Activated CD8-positive, alpha-beta T cell treated with anti-CD3 and anti-CD28 coated beads, Interleukin-2, amount 10 ng/mL, durations not matched to agents 7 days and 5 days (primary cell): ENCODE measurements at places on chromosomes 2 and 18. TPM values are rescaled to one million over a fixed set of nuclear protein-coding genes. Genes with fewer than 3 reads are reported as not detected.

- DNase-seq = no peak
These were observed 169.0 kb downstream of the PRPF40A start for GRCh38 chr2:152548111-152548875.

DNA sequence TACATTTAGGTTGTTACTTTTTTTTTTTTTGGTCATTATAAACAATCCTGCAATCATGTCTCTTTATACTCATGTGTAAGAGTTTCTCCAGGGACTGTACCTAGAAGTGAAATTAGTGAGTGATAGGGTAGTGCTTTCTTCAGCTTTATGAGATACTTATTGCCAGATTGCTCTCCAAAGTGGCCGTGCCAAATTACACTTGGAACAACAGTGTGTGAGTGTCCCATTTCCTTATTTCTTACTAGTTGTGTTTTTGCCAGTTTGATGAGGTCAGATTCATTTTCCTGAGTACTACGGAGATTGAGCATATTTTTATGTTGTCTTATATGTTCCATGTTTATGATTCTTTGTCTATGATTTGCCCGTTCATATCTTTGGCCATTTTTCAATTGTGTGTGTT lies 39.2 kb downstream of the GALNT1 start:
- no peak for DNase-seq

The CABLES1 gene
- total RNA-seq = 2.3 TPM

GRCh38 chr2:120471166-120471565 lies 125.2 kb downstream of the INHBB start:
- no peak for DNase-seq

GRCh38 chr2:185393091-185393490 lies 345.5 kb upstream of the FSIP2 start:
- no peak for DNase-seq

DNA sequence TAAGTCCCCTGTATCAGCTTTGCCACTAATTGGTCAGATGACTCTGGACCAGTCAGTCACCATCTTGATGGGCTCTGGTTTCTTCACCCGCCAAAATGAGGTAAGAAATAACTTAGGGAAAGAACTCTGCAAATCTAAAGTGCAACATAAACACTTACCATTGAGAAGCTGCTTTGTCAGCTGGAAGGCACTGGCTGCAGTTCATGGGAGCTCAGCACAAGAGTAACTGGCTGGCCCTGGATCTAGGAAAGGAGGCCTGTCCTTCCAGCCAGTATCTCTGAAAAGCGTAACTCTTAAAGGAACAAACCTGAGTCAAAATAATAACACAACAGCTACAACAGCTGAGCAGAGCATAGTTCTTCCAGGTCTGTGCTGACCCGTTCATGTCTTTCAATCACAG lies 123.9 kb downstream of the CACNB4 start:
- no peak for DNase-seq

DNA sequence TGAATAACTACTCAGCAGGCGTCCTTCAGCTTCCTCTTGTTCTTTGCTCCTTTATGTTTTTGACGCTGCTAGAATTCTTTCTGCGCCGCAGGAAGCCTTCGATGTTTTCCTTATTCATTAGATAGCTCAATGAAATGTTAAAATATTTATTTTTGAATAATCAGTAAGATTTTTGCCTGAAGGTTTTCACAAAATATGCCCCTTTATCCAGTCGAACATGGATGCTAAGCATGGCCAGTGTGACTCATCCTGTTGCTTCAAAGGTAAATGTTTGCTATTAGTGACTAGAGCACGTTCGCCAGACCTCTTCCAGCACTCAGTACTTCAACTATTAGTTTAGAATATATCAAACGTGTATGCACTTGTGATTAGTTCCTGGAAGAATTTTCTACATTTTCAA lies 7.6 kb upstream of the MEIS1 start:
- no peak for DNase-seq

The TANC1 gene
- 0.37 TPM for total RNA-seq

The IL1A gene
- total RNA-seq = not detected

GRCh38 chr2:176081376-176081836 lies 2.4 kb downstream of the EVX2 start:
- DNase-seq = peak; percentile 16

GRCh38 chr2:25029183-25029554 lies 12.7 kb upstream of the EFR3B start:
- DNase-seq = no peak

The UPP2 gene
- total RNA-seq = not detected

DNA sequence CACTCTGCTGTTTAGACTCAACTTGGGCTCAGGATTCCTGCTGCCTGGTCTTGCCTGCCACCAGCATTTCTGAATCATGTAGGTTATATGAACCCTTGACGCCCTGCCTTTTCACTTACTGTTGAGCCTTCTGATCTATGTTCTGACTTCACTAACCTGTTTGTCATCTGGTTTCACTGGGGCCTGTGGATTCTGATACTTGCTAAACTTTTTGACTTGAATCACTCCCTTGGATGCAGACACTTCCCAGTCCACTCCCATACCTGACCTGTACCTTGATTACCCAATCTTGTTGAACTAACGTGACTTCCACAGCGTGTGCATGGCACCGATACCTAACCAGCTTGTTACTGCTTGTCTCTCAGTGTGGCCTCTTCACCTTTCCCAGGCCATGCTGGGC lies 35.6 kb upstream of the SPAG16 start:
- no peak for DNase-seq

- DNase-seq = no peak
These were observed 44.5 kb downstream of the LRATD1 start for GRCh38 chr2:14677039-14677438.

The TMX3 gene
- 53.3 TPM for total RNA-seq

The HOXD10 gene
- total RNA-seq = not detected

The ASTL gene
- not detected for total RNA-seq

DNA sequence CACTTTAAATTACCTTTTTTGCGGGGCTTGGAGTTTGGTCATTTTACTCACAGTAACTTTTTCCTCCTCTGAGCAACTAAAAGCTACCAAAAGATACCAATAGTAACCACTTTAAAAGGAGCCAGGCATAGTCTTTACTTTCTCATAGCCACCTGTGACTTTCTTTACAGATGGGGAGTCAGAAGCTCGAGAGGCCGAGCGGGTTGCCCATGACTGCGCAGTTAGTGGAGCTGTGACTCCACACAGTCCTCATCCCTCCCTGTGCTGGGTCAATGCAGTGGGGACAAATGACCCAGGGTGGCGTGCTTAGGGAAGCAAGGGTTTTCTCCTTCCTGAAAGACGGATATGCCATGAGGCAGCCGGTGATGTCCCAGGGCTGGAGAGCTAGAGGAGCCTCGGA lies 11.9 kb downstream of the LCT start:
- no peak for DNase-seq

DNA sequence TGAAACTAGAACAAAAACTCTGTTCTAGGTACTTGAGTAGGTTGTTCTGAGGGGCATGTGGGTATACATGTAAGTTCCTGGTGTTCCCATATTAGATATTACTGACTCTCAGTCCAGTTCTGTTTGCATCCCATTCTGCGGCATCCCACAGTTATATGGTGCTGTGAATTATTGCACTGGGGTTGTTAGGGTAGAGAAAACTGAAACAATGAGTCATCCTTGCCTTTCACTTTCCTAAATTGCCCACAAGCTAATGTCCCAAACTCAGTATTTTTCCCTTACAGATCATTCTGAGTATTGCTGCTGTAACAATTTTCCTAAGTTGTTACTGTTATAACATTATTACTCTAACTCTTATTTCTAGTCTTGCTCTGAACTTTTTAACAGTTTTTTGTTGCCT lies 3.0 kb downstream of the WDR75 start:
- DNase-seq = peak; percentile 29

DNA sequence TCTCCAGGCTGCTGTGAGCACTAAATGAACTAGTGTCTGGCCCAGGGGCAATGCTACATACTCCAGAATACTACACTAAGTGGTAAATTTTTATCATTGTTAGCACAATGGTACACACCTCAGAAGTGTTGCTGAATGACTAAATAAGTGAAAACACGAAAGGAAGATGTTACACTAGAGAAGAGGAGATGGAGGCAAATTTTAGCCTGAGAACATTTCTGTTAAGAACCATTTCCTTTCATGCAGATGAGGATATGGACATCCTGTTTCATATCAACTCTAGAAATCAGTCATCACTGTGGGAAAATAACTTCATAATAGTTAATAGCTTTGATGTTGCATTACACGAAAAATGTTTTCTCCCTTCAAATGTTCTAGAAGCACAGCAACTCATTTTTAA lies 117.6 kb upstream of the STK17B start:
- DNase-seq = no peak

DNA sequence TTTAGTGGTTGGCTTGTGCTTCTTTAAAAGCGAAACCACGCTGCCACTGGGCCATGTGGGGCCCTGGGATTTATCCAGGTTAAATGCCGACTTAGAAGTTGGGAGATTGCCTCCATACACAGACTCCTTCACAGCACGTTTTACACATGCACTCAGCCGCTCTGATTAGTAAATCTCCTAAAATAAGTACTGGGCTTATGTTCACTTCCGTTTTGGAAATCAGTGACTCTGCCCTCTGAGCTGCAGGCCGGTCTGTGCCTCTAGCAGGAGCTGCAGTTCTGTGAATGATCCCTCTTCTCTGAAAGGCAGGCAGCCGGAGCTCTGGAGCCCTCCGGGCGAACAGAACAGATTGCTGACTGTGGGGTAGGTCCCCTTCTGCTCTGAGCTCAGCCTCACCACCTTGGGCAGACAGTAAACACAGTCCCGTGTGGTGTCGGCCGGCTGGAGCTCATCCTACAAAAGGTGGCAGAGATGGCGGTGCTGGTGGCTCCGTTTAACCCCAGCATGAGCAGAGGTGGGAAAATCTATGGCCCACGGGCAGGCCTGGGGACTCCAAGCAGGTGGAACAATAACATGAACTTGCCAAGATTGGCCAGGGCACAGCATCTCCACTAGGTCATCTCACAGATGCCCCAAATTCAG lies 9.8 kb upstream of the RAB17 start:
- no peak for DNase-seq

GRCh38 chr2:208269091-208269490 lies 3.0 kb downstream of the PIKFYVE start:
- no peak for DNase-seq

DNA sequence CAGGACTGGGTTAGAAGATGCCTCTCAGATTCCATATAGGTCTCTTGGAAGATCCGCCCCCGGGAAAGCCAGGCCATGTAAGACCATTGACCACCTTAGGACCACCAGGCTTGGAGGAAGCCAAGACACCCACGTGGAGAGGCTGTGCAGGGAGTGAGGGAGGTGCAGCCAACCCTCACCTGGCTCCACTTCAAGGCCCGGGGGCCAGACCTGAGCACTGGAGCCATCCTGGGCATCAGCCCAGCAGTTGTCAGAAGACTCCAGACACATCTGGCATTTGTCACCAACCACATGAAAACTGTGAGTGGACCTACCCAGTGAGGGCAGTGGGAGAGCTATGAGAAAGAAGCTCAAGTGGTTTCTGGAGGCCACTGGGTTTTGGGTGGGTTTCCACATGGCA lies 214.4 kb downstream of the MYT1L start:
- no peak for DNase-seq

DNA sequence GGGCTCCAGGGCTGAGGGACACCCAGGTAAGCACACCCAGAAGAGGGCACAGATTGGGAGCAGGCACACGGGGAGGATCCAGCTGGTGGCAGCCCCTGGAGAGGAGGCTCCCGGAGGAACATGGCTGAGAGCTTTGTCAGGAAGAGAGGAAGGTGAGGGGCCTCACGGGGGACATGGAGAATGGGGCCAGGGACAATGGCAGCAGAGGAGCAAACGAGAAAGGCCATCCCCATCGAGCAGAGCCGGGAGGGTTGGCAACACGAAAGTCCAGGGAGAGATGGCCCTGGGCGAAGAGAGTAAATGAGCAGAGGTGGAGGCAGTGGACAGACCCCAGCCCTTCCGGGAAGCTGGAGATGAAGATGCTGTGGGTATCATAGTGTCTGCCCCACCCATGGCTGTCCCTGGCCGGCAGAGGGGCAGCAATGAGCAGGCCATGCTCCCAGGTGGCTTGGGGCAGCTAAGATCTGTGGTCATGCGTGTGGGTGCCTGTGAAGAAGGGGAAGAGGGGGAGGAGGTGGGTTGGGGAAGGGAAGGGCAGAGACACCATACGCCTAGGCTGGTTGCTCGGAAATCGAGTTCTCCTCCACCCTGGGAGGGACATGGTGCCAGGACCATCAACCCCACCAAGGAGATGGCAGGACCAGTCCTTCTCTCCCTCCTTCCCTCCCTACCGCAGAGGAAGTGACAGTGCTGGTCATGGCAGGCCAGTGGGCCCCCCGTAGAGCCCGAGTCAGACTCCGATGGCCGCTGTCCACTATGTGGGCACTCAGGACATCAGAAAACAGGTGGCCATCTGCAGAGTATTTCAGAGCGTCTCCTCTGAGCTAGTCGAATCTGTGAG lies 191.7 kb downstream of the NDUFA10 start:
- DNase-seq = no peak

DNA sequence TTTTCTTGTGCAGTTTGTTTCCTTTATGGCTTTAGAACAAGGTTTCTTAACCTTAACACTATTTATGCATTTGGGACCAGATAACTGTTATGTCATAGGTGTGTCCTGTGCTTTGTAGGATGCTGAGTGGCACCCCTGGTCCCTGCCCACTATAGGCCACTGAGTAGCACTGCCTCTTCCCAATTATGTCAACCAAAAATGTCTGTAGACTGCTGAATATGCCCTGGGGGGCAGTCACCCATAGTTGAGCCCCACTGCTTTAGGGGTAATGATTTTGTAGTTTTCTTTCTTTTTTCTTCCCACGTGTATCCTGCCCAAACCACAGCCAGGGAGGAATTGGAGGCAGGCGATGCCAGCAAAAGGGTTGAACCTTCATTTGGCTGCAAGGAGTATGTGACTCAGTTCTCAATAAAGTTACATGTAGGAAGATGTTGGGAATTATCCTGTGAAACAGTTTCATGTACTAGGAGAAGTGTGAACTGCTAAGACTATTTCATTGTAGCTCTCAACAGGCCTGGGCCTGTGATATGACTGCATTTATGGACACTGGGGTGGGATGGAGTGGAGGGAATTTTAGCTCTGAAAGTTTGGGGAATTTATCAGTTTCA lies 65.7 kb downstream of the FMNL2 start:
- no peak for DNase-seq

The NPC1 gene
- 35.0 TPM for total RNA-seq

The ASPRV1 gene
- 0.74 TPM for total RNA-seq

- DNase-seq = no peak
These were observed 4.8 kb downstream of the PDK1 start for GRCh38 chr2:172560721-172561120.

The RAB6D gene
- total RNA-seq = 0.08 TPM

GRCh38 chr2:215611609-215612386 lies 175.9 kb upstream of the FN1 start:
- DNase-seq = no peak

The IHH gene
- not detected for total RNA-seq

GRCh38 chr2:23460228-23460627 lies 75.2 kb downstream of the KLHL29 start:
- no peak for DNase-seq

GRCh38 chr2:98020992-98021713 lies 25.4 kb upstream of the TMEM131 start:
- no peak for DNase-seq

The DUSP2 gene
- total RNA-seq = 20.3 TPM

The TUBA4B gene
- not detected for total RNA-seq
